Activated CD8-positive, alpha-beta memory T cell treated with anti-CD3 and anti-CD28 coated beads for 1 hour (primary cell): ENCODE measurements at places on chromosomes 11 and 22.

GRCh38 chr22:37137903-37138665 is 11.6 kb downstream of the IL2RB start:
- no peak for DNase-seq

GRCh38 chr11:46302866-46303265 is 25.4 kb downstream of the CREB3L1 start:
- DNase-seq, result no peak

DNA sequence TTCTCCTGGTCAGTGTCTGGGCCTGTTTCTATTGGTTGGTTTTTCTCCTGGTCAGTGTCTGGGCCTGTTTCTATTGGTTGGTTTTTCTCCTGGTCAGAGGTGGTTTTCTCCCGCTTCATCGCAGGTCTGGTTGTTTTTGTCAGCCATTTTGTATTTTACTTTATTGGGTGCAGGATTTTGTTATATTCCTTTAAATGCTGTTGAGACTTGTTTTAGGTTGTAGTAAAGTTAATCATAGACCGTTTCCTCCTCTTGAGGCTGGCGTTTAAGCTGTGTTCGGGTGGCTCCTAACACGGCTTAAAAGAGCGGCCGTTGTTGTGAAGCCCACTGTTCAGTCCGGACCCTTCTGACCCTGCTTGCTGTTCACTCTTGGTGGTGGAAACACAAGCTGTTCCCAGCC is 26.2 kb downstream of the ZBED4 start:
- DNase-seq, result no peak

GRCh38 chr11:15309296-15309695 is 194.6 kb downstream of the INSC start:
- DNase-seq, result no peak

- DNase-seq, result no peak
These were observed 792.2 kb downstream of the METTL15 start for GRCh38 chr11:28900427-28900826.

DNA sequence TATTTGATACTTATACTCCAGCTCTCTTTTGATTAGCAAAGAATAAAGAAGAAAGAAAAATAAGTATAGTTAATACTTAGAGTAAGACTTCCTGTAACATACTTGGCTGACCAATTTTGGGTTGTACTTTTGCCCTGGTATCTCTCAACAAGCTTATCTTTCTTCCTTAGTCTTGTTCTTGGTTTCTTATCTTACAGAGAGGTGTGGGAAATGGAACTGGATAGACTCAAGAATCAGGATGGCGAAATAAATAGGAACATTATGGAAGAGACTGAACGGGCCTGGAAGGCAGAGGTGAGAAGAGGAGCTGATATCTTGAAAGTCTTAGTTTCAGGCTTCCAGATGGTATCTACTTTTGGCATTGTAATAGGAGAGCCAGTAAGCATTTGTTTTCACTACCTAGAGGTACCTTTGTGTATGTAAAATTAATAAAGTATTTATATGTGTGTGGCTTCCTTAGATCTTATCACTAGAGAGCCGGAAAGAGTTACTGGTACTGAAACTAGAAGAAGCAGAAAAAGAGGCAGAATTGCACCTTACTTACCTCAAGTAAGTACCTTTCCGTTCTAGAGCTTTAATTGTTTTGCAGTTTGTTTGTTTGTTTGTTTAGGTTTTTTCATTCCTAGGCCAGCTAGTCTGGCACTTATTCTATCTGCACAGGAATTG is 11.3 kb upstream of the BACE1-AS start:
- DNase-seq, result no peak

GRCh38 chr22:23288301-23289129 is 108.2 kb downstream of the BCR start:
- no peak for DNase-seq

DNA sequence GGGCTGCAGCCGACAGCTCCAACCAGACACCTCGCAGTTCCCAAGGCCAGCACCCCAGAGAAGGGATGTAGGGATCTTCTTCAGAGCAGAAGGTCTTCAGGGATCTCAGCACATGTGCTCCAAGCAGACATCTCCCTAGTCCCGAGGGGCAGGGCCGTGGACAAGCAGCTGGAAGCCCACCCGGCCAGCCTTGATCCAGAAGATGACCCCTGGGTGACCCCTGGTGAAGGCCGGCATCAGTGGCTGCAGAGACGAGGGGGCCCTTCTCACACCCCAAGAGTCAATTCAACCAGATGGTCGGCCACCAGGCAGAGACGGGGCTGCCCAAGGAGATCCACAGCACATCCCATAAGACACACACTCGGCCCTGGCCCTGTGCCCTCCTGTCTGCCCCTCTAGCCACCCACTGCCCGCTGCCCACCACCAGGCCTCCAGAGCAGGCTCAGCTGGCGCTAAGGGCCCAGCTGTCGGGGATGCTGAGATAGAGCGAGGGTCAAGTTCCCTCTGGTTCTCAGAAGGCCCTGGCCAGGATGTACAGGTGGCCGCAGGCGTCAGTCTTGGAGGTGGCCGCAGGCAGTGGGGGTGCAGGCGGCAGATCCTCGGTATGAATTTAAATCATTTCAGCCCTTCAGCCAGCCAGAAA is 168.3 kb downstream of the BRD1 start:
- DNase-seq, result no peak
